ENCODE measurements at places on chromosomes 7 and 10. TPM values are rescaled to one million over a fixed set of nuclear protein-coding genes. Genes with fewer than 3 reads are reported as not detected.

DNA sequence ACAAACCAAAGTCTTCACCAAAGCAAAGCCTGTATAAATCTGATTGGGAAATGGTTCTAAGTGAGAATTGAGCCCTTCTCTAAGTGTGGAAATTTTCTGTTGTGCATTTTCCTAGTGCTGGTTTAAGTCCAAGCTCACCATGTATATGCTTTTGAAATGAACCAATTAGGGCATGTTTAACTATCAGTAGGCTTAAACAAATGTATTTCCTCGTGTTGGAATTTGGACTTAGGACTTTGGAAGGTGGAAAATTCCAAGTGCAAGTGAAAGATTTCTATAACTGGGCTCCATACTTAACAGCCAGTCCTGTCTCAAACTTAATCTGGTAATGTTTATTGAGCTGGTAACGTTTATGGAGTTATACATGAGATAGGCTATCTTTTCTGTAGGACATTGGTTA is 28.5 kb downstream of the CCNY start:
- no peak for DNase-seq

DNA sequence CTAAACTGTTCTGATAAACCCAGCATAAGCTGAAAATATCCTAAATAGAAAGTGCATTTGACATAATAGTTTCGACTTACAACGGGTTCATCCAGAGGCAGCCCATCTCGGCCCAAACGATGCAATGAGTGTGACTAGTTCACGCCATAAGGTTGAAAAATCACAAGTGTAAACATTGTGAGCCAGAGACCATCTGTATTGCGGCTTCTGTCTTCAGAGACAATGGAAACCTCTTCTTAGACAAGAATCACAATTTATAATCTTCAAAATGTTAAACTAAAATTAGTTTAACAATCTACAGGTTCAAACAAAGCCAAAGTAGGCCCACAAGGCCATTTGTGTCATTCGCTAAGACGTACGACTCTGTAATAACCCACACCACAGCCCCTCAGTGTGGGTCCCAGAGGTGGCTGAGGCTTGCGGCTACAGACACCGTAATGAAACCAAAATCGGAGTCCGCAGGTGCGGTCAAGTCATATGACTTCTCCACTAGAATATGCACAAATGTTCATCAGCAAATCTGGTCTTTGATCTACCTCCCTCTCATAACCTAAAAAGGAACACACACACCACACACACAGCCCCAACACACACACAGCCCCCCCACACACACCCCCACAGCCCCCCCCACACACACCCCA is 81.8 kb downstream of the DIP2C start:
- no peak for DNase-seq

GRCh38 chr10:131856441-131857094 is 44.2 kb upstream of the PPP2R2D start:
- peak; percentile 22 for DNase-seq

DNA sequence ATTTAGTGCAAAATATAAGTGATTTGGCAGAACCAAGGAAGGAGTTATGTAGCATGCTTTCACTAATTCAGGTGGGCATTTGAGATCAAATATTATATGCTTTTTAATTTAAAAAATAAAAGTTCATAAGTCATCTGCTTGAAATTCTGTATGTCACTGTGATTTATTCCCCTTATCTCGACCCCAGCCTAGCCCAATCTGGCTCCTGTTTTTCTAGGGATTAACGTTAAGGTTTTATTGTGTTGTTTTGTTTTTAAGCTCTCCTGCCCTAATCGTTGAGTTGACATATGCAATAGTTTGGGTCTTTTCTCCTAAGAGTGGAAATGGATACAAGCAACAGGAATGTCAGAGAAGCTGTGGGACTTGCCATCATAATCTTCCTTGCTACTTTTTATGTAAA is 42.6 kb downstream of the WIPF3 start:
- no peak for DNase-seq

The GALNT17 gene
- 48.4 TPM for total RNA-seq

The OR2A1 gene
- not detected for total RNA-seq

- no peak for DNase-seq
Measured at GRCh38 chr10:30073767-30074060, 14.3 kb upstream of the JCAD start.

The WDFY4 gene
- total RNA-seq: not detected

- DNase-seq: no peak
Measured at GRCh38 chr10:120606051-120606764, 149.2 kb downstream of the PLPP4 start.

- DNase-seq: peak; percentile 91
Measured at GRCh38 chr7:142813226-142813625, 41.6 kb upstream of the EPHB6 start.

- no peak for DNase-seq
Measured at GRCh38 chr7:110771717-110772116, 319.2 kb upstream of the LRRN3 start.

DNA sequence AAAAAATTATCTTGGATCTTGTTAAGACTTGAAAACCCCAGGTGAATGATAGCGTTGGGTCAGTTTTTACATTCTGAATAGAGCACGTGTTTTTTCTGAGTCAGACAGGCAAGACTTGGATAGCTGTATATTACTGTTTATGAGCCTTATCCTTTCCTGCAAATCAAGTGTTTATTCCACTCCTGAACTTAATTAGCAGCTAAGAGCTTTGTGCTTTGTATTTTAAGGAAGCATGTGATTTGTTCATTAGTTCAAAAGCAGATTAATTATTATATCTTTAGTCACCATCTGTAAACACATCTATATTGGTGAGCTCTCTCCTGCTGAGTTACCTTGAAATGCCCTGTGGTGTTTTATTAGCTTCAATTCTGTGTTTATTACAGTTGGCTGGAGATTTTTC is 98.6 kb upstream of the PRPS1L1 start:
- no peak for DNase-seq

DNA sequence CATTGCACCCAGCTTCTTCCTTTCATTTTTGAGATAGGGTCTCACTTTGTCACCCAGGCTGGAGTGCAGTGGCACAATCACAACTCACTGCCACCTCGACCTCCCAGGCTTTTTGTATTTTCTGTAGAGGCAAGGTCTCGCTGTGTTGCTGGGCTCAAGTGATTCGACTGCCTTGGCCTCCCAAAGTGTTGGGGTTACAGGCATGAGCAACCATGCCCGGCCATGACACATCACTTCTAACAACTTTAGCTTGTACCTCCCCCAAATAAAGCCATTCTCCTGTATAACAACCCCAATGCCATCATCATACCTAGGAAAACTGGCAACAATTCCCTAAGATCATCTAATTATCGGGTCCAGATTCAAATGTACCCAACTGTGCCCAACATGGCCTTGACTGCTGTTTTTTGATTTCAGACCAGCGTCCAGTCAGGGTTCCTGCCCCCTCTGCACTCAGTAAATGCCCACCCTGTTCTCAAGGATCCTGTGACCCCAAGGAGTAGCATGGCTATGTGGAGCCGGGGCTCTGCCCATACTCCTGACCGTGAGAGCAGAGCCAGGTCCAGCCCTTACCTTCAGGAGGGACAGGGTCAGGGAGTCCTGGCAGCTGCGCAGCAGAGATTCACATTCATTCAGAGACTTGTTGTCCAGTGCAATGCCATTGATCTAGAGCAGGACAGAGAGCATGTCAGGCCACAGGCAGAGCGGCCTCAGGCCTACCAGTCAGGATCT is 102.6 kb downstream of the DLG5 start:
- DNase-seq: no peak

The NYAP1 gene
- 7.6 TPM for total RNA-seq

DNA sequence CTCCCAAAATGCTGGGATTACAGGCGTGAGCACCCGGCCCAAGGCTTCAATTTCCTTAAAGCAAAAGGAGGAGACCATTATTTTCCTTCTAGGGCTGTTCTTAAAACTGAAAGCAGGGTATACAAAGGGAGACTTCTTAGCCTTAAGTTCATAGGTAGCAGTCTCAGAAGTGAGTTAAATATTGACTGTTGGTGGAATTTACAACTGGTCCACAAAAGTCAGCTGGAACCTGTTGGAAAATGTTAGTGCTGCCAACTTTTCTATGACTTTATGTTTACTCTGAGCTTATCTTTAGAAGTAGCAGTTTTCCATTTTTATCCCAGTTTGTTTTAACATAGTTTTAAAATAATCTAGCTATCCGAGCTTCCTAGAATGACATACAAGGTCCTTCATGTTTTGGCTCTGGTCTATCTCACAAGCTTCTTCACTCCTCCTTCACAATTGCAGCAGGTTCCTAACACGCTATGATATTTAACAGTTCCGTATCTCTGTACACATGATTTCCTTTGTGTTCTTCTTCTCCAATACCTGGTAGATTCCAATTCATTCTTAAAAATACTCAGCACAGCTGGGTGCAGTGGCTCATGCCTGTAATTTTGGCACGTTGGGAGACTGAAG is 3.3 kb downstream of the SLC26A3 start:
- no peak for DNase-seq

DNA sequence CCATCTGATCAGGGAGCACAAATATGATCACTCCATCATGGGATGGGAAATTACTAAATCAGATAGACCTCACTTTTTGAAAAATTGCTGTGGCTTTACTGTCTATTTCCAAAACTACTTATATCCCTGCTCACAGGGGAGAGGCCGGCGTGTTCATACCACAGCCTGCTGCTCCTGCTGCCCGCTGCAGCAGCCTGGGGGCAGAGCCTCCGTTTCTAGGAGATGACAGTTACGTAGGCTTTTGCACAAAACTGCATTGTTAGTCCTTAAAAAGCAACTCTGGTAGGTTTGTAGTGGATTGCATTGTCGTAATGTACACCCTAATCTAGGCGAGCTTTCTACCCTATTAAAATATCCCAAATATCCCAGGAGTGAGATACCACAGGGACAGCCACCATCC is 203.7 kb downstream of the EBF3 start:
- DNase-seq: no peak

The DDC gene
- 1.1 TPM for total RNA-seq

The CLDN12 gene
- total RNA-seq: 43.7 TPM

DNA sequence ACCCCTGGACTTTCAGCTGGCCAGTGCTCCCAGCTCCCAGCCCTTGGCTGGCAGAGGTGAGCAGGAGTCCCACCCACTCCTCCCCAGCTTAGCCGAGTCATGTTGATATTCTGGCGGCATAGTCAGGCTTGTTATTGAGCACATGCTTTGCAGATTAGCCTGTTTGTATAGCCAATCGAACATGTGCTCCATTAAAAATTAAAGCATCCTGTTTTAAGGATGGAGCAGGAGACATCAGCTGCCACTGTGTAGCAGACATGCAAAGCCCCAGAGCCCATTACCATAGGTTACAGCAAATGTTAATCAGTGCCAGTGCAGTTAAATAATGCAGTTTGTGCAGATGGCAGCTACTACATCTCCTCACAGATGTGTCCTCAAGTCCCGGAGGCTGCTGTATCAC is 574.6 kb upstream of the GALNT17 start:
- no peak for DNase-seq

GRCh38 chr10:51103554-51104217 is 29.4 kb downstream of the PRKG1 start:
- DNase-seq: no peak

The CC2D2B gene
- total RNA-seq: 0.33 TPM

The MACROH2A2 gene
- total RNA-seq: 177 TPM

- DNase-seq: no peak
Measured at GRCh38 chr10:110093722-110094121, 85.9 kb downstream of the ADD3 start.

GRCh38 chr7:84492098-84493034 is 297.8 kb upstream of the SEMA3A start:
- no peak for DNase-seq

DNA sequence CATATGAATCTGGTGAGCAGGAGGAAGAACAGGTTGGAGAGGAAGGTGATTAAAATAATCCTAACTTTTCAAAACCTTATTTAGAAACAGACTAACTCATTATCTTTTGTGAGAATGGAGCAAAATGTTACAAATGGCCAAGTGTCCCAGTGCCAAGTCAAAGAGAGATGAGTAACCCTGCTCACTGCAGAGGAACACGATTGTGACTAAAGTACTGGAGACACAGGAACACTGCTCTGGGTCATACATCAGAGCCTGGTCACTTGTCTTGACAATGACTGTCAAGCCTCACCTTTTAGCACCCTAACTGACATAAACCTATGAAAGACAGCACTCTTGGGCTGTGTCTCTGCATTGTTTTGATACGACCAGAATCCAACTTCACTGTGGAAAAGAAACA is 108.8 kb downstream of the SGMS1 start:
- DNase-seq: no peak

The SLC39A12 gene
- not detected for total RNA-seq

The LRRC4 gene
- 1.2 TPM for total RNA-seq

DNA sequence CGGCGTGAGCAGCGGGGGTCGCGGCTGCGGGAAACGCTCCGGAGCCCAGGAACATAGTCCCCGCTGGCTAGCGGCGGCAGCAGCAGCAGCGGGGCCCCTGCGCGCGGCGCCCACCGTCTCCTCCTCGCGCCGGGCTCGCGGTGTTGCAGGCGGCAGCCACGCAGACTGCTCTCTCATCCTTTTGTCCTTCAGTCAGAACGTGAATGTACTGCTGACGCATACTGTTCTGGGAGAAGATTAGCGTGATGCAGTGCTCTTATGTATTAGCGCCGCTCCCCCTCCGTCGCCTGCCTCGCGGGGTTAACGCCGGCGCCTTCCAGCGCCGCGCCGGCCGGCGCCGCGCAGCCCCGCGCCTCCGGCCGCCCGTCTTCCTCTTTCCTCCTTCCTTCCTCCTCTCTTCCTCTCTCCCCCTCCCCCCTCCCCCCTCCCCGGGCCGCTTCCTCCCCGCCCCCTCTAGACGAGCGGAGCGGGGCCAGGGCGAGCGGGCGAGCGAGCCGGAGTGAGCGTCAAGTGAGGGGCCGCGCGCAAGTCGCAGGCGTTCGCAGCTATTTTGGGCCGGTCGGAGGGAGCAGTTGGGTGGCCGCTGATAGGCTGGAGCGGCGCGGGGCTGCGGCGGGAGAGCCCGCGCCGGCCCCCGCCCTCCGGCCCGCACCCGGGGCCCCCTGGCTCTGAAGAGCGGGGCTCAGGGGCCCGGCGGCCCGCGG is 816 bp upstream of the LRRC4 start:
- DNase-seq: peak; percentile 84

- no peak for DNase-seq
Measured at GRCh38 chr10:125102821-125103220, 57.5 kb downstream of the CTBP2 start.

DNA sequence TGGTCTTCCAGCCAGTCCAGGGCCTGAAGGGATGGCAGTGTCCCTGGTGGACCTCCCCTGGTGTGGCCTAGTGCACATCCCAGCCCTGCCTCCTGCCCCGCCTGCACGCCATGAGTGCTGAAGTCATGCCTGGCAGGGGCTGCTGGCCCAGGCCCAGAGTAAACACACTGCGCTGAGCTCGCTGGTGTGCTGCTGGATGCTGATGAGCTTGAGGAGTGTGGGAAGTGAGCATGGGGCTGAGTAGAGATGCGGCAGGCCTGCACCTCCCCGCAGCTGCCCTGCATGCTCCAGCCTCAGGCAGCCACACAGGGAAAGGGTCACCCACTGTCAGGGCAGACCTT is 43.2 kb downstream of the HTRA1 start:
- DNase-seq: no peak

DNA sequence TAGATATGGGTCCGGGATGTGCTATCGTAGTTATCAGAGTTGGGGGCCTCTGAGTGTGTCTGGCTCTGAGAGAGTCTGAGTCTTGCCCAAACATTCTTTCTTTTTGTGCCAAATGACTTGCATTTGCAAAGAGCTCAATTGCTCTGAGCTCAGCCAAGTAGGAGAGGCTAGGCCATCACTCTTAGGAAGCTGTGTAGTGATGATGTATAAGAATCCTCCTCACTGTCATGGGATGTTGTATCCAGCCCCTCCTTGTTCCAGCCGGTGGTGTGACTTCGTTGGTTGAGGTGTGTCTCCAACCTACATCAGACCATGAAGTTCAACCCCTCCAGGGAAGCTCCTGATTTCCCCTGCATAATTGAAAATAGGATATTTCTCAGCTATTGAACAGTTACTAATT is 97.5 kb upstream of the NPS start:
- DNase-seq: no peak
